Glutamatergic neuron (in vitro differentiated cells): ENCODE measurements at places on chromosomes 11 and 22. TPM values are rescaled to one million over a fixed set of nuclear protein-coding genes. Genes with fewer than 3 reads are reported as not detected.

- no peak for DNase-seq
These were observed 391.1 kb downstream of the TENM4 start for GRCh38 chr11:79049741-79050179.

GRCh38 chr22:31313366-31314147 is 21.3 kb upstream of the PIK3IP1 start:
- DNase-seq = peak; percentile 75

GRCh38 chr11:10310301-10310841 is 5.5 kb downstream of the ADM start:
- DNase-seq = no peak

DNA sequence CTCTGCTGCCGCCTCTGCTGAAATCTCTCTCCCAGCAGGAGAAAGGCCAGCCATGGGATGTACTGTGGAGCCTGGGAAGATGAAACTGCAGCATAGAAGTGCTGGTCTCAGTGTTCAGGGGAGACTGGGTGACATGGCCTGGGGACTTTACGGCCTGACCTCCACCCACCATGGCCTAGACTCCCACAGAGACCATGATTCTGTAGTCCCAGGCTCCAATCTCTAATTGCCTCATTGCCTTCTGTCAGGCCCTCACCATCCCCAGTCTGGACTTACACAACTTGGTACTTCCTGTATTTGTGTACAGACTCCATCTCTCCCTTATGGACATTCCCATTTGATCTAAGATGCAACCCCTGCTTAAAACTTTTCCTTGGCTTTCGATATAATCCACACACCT is 43.1 kb downstream of the TRAF6 start:
- no peak for DNase-seq

DNA sequence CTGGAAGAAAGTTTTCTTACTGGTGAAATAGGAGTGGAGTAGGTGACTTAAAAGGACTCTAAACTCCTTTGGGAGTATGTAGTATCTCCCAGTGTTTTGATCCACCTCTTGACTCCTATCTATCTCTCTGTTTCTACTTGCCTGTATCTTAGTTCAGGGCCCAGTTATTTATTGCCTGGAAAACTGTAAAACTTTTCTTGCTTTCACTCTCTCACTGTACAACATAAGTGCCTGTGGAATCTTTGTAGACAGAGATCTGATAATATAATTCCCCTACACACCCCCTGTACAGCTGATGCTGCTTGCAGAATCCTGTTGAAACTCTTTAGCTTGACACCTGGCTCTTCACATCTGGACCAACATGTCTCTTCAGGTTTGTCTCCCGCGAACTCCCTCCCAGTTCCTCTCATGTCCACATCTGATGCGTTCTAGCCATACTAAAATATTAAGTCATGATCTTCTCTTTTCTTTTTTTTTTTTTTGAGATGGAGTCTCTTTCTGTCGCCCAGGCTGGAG is 26.5 kb upstream of the SESN3 start:
- DNase-seq = no peak

GRCh38 chr11:40722179-40722795 is 737.2 kb downstream of the LRRC4C start:
- DNase-seq = peak; percentile 69

DNA sequence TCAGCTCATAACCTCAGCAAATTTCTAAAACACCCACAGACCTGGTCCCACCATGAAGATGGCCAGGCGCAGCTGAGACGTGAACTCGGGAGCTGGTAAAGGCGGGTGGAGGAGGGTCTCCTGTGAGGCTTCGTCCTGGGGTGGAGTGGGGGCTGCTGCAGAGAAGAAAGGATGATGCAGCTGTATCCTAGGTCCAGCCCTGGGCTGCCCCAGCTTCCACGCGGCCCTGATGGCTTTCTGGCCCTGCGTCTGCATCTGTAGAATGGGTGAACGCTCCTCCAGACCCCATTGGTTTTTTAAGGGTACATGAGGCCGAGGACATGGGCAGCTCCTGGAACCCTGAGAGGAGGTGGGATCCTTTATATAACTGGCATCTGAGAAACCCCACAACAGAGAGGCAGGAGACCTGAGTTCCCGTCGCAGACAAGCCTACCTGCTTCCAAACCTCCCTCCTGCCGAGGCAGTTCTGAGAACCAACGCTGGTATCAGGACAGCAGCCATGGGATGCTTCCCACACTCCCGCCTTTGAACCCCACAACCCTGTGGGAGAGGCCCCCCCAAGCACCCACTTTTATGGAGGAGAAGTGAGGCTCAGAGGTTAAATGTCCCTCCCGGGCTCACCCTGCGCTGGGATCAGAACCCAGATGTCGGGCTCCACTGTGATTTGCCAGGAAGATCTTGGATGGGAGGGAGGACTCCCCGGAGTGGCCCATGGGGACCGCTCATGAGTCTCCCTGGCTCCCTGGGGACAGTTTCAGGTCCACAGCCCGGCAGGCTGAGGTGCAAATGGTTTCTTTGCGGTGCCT is 55.2 kb upstream of the FGF3 start:
- no peak for DNase-seq

- DNase-seq = no peak
These were observed 74.6 kb downstream of the ADM start for GRCh38 chr11:10379426-10379825.

GRCh38 chr11:83162377-83162776 is 5.4 kb downstream of the PCF11 start:
- no peak for DNase-seq

GRCh38 chr11:64887757-64888405 is 9.5 kb upstream of the EHD1 start:
- DNase-seq = peak; percentile 88

DNA sequence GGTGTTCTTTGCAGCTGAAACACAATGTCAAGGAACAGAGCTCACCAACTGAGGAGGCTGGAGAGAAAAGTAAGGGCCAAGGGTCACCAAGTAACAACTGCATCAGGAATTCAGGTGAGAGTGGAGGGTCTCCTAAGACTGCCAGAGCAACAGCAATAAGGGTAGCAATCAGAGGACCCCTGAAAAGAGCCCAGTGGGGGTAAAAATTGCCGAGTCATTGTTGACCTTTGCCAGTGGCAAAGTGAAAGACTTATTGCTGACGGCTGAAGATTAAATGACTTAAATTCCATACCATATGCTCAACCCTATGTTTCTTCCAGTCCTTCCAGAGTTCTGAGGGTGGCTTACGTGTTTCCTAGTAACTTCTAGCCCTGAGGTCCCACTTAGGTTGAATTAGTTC is 51.9 kb upstream of the ARHGAP42 start:
- no peak for DNase-seq

- peak; percentile 92 for DNase-seq
These were observed at the start of gene SUSD2 for GRCh38 chr22:24181088-24181995. Gene SUSD2 (plus strand): TSS chr22:24181487. CDS start chr22:24181520, 33 bp downstream.

DNA sequence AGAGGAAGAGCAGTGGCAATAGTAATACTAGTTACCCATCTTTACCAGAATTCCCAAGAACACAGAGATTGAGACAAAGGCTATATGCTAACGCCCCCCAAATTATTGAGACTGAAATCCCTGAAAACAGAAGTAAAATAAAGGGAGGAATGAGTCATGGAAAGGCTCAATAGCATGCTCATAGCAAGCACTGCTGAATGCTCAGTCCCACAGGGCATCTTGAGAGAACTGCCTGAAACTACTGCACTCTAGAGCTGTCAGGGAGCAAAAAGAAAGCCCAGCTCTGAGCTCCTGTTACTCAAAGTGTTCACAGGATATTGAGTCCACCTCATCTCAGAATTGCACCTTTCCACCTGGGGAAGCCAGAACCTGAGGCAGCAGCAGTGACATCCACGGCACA is 44.1 kb upstream of the FIBIN start:
- DNase-seq = no peak

GRCh38 chr22:45893516-45893915 is 83.4 kb downstream of the WNT7B start:
- peak; percentile 15 for DNase-seq

DNA sequence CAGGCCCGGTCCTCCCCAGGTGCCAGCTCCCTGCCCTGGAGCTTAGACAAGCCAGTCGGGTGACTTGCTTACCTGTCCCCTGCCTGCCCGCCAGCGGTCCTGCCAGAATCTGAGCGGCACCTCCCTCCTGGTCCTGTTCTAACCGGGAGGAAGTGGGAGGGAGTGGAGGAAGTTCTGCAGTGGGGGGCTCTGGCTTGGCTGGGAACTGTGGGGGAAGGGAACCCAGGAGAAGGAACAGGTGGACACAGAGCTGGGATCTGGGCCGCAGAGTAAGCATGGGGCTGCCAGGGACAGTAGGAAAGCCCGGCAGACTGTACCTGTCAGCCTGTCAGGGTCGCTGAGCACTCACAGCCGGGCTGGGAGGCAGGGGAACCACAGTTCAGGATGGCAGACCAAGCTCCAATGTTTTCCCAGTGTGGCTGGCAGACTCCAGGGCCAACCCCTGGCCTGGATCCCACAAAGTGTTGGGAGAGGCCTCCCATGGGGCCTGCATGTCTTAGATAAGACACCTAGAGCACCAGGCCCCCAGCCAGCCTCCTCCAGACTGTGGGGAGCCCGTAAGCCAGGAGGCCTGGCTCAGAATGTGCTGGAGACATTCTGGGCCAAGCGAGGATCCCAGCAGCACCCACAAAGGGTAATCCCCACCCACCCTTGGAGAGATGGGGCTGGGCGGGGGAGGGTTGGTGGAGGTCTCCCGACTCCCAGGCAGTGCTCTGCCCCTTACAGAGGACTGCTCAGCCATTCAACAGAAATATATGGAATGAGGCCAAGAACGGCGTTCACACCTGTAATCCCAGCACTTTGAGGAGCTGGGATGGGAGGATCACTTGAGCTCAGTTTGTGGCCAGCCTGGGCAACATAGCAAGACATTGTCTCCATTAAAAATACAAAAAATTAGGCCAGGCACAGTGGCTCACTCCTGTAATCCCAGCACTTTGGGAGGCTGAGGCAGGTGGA is 2.3 kb downstream of the CYB5R3 start:
- DNase-seq = no peak

DNA sequence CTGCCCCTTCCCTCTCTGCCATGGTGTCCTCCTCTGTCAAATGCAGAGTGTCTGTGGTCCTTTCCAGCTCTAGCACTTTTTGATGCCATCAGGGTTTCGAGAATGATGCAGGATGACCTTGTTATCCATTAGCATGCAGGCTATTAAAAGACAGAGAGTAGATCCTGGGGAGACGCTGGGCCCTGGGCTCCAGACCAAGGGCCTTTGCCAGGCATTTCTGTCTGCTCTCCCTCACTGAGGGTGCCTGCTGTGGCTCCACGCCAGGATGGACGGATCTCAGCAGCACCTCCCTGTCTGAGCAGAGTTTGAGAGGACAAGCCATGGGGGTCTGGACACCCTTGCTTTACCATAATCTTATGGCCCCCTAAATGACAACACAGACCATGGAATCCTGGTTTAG is 110.8 kb upstream of the CD82 start:
- DNase-seq = no peak

GRCh38 chr11:13702071-13702470 is 33.6 kb downstream of the FAR1 start:
- no peak for DNase-seq

- DNase-seq = no peak
These were observed 120.2 kb upstream of the TBCEL start for GRCh38 chr11:120903686-120904085.

DNA sequence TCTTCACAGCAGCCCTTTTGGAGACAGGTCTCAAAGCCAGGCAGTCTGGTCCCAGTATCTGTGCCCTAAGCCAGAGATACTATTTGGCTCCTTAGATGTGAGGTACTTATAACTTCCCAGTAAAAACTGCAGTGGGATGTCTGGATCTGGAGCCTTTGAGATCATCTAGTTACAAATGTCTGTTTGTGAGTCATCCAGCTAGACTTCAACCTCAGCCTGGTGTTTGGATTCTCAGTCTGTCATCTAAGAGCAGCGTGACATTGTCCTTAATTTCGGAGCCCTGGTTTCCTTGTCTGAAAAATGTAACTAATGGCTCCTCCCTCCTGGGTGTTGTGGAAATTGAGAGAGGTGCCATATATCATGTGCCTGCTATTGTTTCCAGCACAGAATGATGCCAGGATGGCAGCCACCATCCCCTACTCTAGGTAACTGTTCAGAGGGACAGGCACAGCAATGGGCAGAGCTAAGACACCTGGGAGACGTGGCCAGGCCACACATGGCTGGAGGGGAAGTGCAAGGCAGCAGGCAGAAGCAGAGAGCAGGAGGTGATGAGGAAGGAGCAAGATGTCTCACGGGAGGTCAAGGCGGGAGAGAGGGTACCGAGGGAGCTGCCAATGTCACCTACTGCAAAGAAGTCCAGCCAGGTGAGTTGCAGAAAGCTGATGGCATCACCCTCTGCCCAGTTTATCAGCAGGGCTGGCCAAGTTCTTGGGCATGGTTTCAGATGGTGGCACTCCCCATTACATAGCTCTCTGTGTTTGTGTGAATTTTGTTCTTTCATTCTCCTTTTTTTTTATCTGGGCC is 20.6 kb upstream of the ST3GAL4 start:
- no peak for DNase-seq

DNA sequence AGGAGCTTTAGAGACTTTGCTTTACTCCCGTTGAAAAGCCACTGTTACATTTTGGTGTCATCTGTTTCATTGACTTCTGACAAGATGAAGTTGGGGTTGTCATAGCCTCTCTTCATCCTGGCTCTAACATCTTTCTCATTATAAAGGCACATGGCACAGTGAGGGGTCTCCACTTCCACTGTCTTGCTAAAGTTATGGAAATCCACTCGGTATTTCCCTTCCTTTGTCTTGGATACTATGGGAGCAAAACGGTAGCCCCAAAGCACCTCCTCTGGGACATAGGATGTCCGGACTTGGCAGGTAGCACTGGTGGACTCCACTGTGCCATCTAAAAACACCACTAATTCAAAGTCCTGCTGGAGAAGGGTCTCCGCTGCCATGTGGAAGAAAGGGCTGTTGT is 28.0 kb downstream of the KCNJ1 start:
- no peak for DNase-seq

Gene PGA4
- total RNA-seq = not detected

Gene CARNS1
- 0.07 TPM for total RNA-seq

Gene PAMR1
- 10.6 TPM for total RNA-seq

Gene FOLR2
- not detected for total RNA-seq

Gene PACSIN3
- total RNA-seq = 2.2 TPM

Gene MUC6
- not detected for total RNA-seq

Gene GAL3ST1
- total RNA-seq = 1.8 TPM

Gene SCUBE1
- total RNA-seq = 25.8 TPM

Gene HIC2
- 60.7 TPM for total RNA-seq

Gene GLYATL2
- 0.83 TPM for total RNA-seq

Gene CDC45
- total RNA-seq = 3.5 TPM

Gene SAA4
- not detected for total RNA-seq

Gene ZBTB16
- total RNA-seq = 9.0 TPM
